ENCODE measurements at places on chromosomes 7 and 10.

DNA sequence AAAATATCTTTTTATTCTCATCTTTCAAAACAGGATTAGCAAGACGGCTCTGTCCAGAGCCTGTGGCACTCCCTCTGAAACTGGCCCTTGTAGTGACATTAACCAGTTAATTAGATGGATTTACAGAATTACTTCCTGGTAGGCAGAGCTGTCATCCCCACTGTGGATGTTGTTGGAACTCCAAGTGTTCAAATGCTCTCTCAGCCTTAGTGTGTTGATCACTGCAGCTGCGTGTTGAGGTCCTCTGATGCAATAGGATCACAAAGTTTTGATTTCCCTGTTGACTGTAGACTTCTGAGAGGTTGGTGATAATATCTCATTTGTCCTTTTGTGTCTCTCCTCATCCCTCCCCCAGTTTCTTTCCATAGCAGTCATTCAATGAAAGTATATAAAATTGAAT lies 117.3 kb upstream of the CDK6 start:
- DNase-seq = no peak

GRCh38 chr7:112876877-112877276 lies 86.7 kb upstream of the TMEM168 start:
- no peak for DNase-seq

DNA sequence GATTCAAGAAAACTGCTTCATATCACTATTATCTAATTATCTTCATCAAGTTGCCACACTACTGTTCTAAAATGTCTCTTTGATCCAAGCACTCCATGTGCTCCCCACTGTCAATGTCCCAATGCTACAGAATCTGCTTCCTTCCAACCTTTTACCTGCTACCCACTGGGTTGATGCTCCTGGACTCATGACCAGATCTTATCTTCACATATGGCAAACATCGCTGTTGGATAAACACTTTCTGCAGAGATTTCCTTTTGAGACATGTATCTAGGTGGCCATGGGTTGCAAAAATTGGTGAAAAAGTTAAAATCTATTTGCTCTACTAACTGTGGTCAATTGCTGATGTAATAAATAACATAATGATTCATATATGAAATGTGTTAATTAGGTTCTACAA lies 24.5 kb upstream of the SEMA3C start:
- no peak for DNase-seq

DNA sequence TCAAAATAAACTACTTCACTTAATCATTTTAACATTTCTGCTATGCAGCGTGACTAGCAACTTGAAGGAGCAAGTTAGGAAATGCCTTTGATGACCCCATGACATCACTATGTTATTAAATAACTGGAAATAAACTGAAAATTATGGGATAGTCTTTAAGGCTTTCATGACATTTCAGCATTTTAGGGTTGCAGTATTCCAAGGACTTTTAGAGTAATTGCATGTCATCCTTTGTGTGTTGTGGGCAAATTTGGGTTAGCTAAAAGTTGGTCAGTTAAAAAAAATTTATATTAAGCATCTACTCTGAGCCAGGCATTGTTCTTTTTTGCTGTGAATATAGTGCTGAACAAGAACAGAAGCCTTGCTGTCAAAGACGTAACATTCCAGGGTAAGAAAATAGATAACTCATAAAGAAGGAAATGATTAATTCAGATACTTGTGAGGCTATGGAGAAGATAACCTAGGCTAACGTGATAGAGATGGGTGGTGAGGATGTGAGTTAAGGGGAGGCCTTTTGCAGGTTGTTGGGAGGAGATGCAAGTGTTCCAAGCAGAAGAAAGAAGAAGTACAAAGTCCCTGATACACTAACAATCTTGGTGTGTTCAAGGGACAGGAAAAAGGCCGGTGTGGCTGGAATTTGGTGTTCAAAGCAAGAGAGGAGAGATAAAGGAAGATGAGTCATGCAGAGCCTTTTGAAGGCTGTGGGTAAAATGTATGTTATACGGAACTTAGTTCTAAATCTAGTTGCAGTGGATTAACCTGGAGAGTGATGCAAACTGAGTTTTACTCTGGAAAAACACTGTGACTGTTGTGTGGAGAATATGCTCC lies 610.2 kb downstream of the AUTS2 start:
- no peak for DNase-seq

DNA sequence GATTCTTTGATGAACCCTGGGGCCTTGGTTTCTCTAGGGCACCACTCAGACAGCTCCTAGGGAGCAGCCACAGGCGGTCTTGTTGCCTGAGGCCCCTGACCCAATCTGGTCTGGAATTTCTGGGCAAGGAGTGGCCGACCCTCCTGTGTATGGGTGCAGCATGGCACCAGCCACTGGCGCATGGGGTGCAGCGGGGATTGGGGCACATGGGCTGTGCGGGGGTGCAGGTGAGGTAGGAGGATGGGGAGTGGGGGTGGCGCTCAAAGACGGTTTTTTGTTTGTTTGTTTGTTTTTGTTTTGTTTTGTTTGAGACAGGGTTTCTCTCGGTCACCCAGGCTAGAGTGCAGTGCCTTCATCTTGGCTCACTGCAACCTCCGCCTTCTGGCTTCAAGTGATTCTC lies 62.3 kb downstream of the HTR5A start:
- no peak for DNase-seq
